T-helper 17 cell (primary cell): ENCODE measurements at places on chromosomes 2 and 18. TPM values are rescaled to one million over a fixed set of nuclear protein-coding genes. Genes with fewer than 3 reads are reported as not detected.

The ZNF24 gene
- 67.4 TPM for total RNA-seq

- DNase-seq, result no peak
These were observed 39.0 kb upstream of the NEDD4L start for GRCh38 chr18:58005011-58005410.

DNA sequence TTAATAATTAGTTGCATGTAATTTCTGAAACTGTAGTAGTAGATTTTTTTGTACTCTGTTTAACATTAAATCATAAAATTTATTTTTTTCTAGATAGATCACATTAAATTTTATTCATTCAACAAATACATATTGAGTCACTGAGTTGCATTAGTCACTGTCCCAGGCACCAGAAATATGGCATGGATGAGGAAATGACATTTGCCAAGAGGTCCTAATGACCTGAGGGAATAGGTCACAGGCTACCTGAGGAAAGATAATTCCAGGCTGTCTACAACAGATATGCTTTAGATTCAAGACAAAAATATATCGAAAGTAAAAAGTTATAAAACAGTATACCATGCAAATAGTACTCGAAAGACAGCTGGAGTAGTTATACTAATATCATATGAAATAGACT lies 852.4 kb upstream of the ACVR2A start:
- no peak for DNase-seq

DNA sequence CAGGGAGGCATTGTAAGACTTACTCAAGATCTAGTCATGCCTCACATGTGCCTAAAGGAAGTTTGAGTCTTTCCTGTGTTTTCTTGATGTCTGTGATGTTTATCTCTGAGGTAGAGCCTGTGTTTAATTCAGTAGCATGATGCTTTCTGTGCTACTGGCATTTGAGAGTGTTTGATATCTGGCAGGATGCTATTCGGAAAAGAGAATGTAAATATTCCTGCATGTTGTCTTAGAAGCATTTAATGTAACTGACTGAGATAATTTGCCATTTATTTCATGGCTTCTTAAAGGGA lies 58.8 kb downstream of the GREB1L start:
- DNase-seq, result no peak

- no peak for DNase-seq
These were observed 7.5 kb downstream of the ADCY3 start for GRCh38 chr2:24912523-24912922.

GRCh38 chr2:150204451-150204850 lies 283.0 kb downstream of the RND3 start:
- DNase-seq, result no peak

- no peak for DNase-seq
These were observed 88.1 kb downstream of the PRPF40A start for GRCh38 chr2:152629202-152629601.

DNA sequence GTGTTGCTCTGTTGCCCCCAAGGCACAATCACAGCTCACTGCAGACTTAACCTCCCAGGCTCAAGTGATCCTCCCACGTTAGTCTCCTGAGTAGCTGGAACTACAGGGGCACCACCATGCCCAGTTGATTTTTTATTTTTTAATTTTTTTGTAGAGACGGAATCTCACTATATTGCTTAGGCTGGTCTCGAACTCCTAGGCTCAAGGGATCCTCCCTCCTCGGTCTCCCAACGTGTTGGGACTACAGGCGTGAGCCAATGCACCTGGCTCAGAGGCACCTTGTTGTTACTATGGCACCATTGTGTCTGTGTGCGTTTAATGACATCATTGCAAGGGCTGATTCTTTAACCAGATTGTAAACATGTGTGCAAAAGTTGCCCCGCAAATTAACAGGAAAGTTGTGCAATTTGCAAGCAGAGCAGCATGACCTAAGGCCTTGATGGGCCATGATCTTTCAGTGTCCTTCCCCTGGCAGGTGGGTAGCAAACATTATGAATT lies 22.6 kb downstream of the TCF23 start:
- no peak for DNase-seq
